ENCODE measurements at places on chromosomes 7 and 10.
A peak's percentile ranks its signal among the peaks of the same experiment; 100 is the strongest.

DNA sequence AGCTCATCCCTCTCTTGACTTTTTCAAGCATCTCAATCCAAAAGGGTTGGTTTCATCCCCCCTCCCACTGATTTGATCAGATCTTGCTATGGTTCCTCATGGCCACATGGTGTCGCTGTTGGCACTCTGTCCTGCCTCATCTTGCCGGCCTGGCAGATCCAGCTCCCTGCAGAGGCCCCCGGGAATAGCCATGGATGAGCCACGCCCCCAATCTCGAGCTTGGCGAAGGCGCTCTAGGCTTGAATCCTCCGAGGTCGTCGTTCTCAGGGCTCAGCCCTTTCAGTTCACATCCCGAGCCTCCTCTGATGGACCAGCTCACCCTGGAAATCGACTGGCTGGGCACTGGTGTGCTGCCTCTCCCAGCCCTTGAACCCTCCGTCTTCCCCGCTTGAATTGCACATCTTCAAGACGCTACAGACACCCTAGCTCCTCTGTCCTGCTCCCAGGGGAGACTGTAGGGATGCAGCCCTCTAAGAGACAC lies 628.7 kb downstream of the TYW1 start:
- DNase-seq: peak; percentile 35

DNA sequence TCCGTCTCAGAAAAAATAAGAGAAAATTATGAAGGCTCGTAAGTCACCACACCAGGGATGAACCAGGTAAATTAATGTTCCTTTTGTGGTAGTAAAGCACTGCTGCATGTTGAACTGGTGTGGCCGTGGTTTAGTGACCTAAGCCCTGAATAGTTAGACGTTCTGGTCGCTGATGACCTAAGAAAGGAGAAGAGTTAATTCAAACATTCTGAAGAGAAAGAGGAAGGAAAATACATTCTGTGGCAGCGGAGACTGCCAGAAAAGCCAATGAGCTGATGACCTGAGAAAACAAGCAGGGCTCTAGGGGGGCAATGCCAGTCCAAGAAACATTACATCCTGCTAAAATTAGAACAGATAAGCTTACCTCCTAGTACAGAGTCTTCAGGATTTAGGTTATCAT lies 17.5 kb downstream of the DNAJC9 start:
- peak; percentile 83 for DNase-seq

DNA sequence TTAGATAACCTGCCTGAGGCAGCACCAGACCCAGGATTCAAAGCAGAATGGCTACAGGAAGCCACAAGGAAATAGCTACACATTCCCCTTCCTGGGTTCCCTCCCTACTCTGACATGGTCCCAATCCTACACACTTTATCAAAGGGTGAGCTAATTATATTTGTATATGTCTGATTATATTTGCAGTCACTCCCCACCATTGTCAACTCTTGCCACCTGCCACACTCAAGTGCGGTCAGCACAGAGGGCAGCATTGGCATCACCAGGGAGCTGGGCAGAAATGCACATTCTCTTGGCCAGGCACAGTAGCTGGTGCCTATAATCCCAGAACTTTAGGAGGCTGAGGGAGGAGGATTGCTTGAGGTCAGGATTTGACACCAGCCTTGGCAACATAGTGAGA lies 114.1 kb upstream of the PDLIM1 start:
- DNase-seq: no peak

DNA sequence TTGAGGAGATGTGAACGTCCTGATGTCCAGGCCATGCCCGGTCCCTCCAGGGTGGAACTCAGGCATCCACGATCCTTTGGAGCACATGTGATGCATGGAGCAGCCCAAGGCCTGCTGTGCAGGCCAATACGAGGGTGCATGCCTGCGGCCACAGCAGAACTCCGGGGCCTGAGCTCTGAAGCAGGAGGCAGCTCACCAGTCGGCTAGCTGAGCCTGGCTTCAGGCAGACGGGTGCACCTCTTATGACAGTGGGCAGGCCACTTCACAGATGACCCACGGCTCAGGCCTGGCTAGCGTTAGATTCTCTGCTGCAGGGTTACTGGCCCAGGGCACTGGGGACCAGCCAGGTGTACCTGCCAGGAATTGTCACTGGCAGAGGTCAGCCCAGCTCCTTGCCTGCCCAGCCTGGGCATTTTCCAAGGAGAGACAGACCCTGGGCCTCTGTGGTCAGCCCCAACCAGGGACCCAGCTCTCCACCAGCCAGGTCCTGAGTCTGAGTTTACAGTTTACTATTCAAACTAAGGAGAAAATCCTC lies 29.6 kb upstream of the INPP5A start:
- DNase-seq: no peak

GRCh38 chr10:32000937-32001336 lies 55.3 kb downstream of the KIF5B start:
- no peak for DNase-seq

- no peak for DNase-seq
Measured at GRCh38 chr7:117892821-117893220, 19.6 kb upstream of the CTTNBP2 start.

GRCh38 chr7:3201306-3201705 lies 99.7 kb upstream of the SDK1 start:
- no peak for DNase-seq
